Stimulated activated CD8-positive, alpha-beta memory T cell treated with anti-CD3 and anti-CD28 coated beads, Interleukin-15, amount 100 ng/mL, for 24 hours (primary cell): ENCODE measurements at places on chromosomes 5 and 9.
A peak's percentile ranks its signal among the peaks of the same experiment; 100 is the strongest.

DNA sequence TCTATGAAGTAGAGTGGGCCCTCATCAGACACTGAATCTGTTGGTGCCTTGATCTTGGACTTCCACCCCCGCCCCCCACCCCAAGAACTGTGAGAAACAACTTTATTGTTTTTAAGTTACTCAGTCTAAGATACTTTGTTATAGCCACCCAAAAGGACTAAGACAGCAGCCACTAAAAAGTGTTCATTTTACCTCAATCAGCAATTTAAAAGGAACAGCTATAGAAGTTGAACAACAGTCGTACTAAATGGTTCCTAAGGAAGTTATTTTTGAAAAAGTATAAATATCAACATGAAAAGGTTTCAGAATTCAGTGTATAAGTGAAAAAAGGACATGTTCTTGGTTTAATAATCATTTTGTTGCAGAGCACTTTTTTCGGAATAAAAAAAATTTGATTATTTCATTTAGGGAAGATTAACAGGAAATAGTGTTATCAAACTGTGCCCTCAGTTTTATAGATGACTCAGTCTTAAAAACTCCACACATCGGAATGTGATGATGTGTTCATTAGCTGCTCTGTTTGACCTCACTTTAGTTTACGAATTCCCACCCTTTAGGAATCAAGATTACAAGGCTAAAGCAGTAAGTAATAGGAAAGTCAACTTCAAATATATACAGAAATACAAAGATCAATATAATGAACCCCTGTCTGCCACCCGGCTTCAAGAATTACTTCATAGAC lies 71.2 kb downstream of the MTAP start:
- no peak for DNase-seq

DNA sequence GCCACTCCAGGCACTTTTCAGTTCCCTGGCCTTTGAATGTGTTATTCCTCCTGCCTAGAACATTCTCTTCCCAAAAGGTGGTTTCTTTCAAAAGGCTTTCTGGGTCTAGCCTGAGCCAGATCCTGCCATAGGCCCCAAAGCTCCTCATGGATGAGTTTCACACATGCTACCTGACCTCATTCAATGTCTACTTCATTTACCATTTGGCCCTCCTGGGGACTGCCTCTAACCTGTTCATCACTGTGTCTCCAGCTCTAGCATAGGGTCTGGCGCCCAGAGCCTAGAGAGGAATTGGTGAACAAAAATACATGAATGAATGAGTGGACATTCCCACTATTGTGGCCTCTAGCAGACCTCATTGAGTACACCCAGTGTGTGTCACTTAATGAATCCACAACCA lies 5.4 kb upstream of the P4HA2 start:
- DNase-seq, result no peak

DNA sequence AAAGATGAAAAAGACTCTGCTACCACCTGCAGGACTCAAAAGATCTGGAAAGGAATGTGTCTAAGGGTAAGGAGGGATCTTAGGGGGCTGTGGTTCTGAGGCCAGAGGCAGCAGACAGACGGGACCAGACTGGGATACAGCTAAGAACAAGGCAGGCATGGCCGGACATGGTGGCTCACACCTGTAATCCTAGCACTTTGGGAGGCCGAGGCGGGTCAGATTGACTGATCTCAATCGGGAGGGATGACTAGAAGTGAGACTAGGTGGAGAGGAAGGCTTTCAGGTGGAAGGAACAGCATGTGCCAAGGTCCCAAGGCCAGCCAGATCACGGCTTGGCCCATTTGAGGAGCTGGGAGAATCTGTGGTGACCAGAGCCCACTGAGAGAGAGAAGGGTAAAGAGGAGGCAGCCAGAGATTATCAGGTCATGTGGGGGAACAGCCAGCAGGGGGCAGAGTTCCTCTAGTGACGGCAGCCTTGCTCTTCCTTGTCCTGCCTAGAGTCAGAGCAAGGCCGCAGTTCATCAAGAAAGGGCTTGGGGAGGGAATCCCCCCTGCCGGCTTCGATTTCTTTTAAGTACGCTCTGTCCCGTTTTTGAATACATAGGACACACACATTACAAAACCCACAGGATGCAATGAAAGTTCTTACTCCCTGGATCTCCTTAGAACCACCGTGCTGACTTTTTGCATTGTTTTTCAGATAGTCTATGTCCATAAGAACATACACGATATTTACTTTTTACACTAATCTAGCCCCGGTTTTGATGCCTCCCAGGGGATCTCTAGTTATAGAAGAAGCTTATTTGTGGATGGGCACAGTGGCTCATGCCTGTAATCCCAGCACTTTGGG lies 2.6 kb upstream of the OLFML2A start:
- DNase-seq, result peak; percentile 70

DNA sequence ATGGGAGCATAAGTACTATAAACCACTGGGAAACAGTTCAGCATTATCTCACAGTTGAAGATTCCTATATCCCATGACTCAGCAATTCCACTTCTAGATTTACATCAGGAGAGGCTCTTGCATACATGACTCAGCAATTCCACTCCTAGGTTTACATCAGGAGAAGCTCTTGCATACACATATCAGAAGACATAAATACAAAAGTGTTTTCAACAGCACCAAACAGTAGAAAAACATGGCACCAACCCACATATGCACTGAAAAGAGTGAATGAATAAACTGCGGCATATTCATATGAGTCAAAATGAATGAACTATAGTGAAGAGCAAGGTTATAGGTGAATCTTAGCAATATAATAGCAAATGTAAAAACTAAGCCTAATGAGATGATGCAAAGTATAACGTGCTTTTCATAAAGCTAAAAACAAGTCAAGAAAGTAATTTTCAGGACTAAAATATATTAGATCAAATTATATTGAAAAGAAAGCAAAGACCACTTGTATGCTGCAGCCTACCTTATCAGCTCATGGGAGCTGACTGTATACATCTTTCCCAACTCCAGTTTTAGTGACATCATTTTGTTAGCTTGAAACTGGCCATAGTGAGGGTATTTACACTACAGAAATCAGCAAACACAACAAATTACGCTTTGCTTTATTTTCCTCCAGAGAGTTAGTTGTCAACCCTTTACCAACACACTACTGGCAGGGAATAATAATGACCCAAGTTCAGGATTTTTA lies 95.8 kb downstream of the ANKRD18B start:
- no peak for DNase-seq
